ENCODE measurements at places on chromosomes 4 and X.

DNA sequence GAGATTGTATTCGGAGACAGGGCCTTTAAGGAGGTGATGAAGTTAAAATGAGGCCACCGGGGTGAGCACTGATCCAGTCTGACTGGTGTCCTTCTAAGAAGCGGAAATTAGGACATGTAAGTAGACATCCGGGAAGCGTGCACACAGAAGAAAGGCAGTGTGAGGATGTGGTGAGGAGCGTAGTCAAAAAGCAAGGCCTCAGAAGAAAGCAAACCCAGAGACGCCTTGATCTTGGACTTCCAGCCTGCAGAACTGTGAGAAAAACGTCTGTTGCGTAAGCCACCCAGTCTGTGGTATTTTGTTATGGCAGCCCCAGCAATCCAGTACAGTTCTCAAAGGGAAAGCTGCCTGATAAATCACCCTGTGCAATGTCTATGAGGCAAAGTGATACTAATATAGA, 153.5 kb downstream of the KCNIP4 start:
- no peak for DNase-seq

- DNase-seq = no peak
These were observed 98.9 kb downstream of the MFAP3L start for GRCh38 chr4:169927280-169927679.

- no peak for DNase-seq
These were observed 22.7 kb downstream of the SMIM20 start for GRCh38 chr4:25936696-25937095.

- DNase-seq = no peak
These were observed 29.4 kb downstream of the FAT4 start for GRCh38 chr4:125344198-125344597.

DNA sequence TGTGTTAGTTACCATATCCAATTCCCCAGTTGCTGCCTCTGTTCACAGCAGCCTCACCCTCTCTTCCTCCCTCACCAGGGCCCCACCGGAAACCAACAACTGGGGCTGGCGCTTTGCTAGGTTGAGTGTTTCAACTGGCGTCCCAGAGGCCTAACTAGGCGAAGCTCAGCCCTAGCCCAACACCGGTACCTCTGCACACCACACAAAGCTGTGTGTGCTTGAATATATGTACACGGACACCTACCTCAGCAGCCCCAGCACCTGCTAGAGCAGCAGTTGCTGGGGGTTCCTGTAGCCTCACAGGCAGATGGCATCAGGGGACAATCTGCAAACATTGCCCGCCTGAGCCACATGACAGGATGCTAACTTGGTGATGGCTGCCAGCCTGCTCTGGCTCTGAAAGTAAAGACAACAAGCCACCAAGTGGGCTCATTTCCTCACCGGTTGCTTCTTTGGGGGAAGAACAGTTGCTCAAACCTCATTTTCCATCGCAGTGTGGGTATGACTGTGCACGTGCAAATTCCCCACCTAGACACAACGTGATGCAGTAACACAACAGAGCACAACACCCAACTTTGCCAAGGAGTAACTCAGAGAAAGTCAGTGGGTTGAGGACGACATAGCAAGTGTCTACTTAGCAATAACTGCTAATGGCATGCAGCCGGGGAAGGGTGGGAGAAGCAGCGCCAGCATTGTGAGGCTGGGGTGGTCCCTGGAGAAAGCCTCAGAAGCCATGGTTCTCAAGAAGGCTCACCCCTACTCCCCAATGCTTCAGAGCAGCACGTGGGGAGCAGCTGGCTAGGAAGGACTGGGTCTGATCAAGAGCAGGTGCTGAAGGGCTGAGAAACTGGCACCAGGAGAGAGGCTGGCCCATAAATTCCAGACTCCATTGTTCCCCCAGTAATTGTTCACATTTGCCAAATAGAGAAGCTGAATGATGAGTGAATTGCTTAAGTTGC, 139.5 kb downstream of the SH3KBP1 start:
- DNase-seq = peak; percentile 51

- DNase-seq = no peak
These were observed 94.4 kb downstream of the NPNT start for GRCh38 chr4:105989485-105990242.

GRCh38 chr4:127632420-127633403, at the start of gene INTU:
Gene INTU (plus strand): TSS chr4:127632957. CDS start chr4:127633035, 78 bp downstream.
- no peak for DNase-seq

GRCh38 chr4:76549765-76550164, 114.7 kb downstream of the SHROOM3 start:
- DNase-seq = no peak

Data from activated T-cell treated with anti-CD3 and anti-CD28 coated beads for 1 hour (primary cell).